Sigmoid colon (tissue), 7 donors: ENCODE measurements at places on chromosomes 4 and X. TPM values are rescaled to one million over a fixed set of nuclear protein-coding genes. Genes with fewer than 3 reads are reported as not detected.
A peak's percentile ranks its signal among the peaks of the same experiment; 100 is the strongest.

DNA sequence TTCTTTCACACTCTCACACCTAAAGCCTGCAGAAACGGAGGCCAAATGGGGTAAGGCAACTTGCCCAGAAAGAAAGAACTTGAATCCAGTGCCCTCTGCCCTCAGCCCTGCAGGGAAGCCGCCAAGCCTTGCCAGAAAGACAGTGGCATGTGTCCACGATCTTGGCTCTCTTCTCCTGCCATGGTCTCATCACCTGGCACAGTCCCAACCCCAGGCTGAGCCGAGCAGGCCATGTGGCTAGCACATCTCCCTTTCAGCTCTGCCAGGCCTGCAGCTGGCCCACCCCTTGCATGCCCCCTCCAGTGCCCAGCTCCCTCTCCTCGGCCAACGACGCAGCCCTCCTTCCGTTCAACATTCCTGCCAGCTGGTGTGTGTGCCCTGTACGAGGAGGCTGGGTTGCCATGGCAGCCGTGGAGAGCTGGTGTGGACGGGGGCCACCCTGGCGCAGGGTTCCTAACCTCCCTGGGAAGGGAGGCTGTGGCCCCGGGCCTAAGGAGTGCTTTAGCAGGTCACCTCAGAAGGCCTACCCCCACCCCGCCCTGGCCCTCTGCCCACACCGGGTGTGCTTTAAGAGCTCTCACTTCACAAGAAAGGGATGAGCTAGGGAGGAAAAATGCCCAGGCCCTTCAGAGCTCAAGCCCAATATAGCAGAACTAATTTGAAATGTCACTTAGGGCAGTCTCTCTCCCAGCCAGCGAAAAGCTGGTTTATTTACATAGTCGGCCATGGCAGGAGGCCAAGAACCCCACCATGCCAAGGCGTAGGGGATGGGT lies 73.0 kb upstream of the PJA1 start:
- peak; percentile 80 for DNase-seq

MID1 gene
- total RNA-seq: 62.0 TPM

ARMCX2 gene
- 34.6 TPM for total RNA-seq

DNA sequence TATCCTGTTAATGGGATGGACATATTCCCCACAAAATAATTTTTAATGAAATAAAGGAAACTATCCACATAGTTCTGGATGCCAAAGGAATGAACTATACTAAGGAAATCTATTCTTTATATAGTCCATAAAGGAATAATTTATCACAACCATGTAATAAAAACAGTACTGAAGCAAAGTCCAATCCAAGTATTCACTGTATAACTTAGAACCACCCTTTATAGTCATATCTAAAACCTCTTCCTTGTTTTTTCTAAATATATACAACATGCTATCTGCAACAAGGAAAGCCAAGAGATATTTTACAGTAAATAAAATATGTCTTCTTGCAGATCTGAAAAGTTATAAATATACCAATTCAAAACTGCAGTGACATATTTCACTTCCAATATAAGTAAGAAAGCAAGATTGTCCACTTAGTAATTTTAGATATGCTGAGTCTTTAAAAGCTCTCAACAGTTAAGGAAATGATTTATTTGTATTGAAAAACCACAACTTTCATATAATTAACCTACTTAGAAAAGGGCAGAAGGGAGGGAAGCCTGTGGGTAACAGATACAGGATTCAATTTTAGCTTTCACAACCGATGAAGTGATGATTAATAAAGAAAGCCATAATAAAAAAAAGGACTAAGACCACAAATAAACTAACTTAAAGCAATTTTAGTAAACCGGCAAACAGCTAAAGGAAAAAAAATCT lies 8.0 kb downstream of the NR3C2 start:
- no peak for DNase-seq

DNA sequence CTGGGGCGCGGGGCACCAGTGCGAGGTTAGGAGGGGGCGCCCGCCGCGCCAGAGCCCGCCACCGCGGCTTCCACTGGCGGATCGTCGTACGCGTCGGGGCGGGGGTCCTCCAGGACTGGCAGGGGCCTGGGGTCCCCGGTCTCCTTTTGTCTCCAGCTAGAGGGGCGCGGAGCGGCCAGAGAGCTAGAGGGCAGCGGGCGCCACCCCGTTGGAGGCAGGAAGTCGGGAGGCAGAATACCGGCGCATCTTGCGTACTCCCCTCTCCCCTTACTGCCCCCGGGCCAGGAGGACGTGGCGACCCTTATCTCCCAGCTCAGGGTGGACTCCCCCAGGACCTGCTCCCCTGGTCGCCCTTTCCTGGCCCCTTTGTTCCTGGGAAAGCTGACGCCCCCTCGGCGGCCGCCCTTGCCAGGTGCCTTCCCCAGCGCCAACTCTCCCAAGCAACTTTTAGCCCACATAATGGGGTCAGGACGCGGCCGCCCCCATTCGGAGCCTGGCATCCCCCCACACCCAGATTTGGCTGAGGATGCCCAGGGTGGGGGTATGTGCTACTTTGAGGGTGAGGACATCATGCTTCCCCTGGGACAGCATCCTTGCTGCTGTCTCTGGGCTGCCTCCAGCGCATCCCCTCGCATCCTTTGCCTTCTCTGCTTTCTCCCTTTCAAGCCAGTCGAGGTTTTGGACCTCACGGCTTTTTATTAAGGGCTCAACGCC lies 933 bp downstream of the CNKSR2 start:
- DNase-seq: no peak

- DNase-seq: peak; percentile 94
These were observed 430 bp downstream of the HDAC6 start for GRCh38 chrX:48802089-48802904.

MAGEC2 gene
- total RNA-seq: not detected

APLN gene
- 0.36 TPM for total RNA-seq

SERPINA7 gene
- total RNA-seq: not detected

CFAP299 gene
- not detected for total RNA-seq

CORIN gene
- 2.5 TPM for total RNA-seq

- no peak for DNase-seq
These were observed 679.1 kb upstream of the CPEB2 start for GRCh38 chr4:14323191-14323590.

- peak; percentile 64 for DNase-seq
These were observed 759 bp downstream of the ZC4H2 start for GRCh38 chrX:64975491-64975890.

CTAG1B gene
- total RNA-seq: not detected

ARAP2 gene
- total RNA-seq: 21.9 TPM

MAGEE1 gene
- total RNA-seq: 2.5 TPM

ITGB1BP2 gene
- total RNA-seq: 9.9 TPM

F8A2 gene
- total RNA-seq: not detected

CENPI gene
- total RNA-seq: 2.9 TPM

DNA sequence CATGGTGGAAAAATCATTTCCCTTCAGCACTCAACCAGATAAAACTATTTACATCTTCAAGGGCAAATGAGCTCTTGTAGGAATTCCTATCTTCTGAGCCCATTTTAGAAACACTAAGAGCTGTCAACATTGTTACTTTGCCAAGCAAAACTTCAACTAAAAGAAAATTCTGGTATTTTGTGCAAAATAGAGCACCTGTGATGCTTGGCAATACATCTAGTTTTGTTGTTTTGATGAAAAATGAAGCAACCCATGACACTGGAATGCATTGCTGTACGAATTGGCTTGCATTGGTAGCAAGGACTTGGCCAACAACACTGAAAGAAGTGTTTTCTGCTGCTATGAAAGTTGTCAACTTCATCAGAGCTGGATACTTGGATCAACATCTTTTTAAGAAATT lies 194.4 kb downstream of the COX18 start:
- DNase-seq: no peak

DNA sequence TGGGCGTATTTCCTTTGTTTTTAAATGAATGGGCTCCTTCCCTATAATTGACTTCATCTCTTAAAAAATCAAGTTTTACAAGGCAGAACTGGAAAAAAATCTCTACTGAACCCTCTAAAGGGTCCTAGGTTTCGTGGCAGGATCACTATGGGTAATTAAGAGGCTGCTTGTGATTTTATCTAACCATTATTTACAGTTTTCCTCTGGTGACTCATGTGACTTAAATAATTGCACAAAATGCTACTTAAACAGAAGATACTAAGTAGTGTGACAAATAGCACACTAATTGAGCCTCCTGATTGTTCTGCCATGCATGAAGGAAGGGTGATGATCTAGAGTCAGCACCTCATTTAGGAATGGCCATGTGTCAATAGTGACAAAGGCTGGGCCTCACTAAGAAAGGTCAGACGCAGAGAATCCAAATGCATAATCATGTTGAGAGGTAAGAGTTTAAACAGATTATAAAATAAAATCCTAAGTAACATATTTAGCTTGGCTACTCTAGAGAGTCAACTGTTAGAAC lies 35.5 kb downstream of the OFD1 start:
- no peak for DNase-seq

DNA sequence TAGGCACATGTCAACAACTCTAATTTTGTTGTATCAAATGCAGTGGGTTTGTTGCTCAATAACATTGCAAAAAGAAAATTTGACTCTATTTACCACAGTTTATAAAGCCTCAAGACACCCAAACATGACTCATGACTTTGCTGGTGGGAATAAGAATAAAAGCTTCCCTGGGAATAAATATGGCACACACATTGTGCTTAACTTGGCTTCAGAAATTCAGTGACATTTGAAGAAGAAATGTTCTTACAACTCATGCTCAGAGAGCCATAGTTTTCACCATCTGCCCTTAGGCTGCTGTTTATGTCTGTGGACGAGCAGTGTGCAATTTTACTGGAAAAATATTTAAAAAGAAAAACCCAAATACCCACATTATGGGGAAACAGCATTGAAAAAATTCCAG lies 60.9 kb downstream of the SPATA18 start:
- no peak for DNase-seq

DNA sequence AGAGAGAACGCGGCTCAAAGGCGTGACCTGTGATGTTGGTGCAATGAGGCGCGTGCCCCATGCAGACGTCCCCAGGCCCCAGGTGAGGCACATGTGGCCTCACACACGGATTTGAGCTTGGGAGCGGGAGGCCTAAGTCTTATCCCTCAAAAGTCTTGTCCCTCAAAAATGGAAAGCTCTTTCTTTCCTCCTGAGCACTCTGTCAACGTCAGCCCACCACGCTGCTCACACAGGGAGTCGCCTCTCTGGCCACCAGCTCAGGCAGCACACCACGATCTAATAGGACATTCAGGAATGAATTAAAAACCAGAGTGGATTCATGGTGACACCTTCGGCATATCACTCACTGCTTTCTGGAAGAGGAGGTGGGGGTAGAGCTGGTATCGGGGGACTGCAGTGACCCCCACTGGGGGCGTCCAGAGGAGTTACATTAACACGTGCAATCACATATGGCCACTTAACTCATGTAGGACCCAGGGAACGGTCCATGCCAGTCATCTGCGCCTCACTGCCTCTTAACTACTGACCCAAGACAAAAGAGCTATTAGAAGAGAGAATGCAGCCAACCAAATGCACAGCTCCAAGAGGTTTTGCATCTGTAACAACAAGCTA lies 21.9 kb upstream of the CYP4V2 start:
- no peak for DNase-seq

DNA sequence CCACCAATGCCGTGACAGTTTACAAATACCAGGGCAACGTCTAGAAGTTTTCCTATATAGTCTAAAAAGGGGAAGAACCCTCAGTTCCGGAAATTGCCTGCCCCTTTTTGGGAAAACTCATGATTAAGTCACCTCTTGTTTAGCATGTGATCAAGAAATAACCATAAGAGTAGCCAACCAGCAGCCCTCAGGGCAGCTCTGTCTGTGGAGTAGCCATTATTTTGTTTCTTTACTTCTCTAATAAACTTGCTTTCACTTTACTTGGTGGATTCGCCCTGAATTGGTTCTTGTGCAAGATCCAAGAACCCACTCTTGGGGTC lies 20.0 kb upstream of the HOPX start:
- no peak for DNase-seq

DNA sequence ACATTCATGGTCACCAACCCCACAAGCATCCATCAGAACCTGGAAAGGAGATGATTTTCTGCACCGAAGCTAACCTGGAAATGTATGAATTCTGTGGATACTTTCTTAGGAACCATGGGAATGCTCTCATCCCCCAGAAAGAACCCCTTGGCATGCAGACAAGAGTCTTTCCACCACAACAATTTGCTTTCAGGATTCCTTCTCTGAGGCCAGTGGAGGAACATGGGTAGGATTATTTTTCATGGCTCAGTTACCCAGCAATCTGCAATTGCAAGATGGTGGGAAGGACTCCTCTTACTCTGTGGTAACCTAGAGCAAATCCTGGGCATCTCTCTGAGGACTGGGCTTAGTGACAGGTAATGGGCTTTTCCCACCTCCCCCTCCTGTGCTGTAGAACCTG lies 131.9 kb upstream of the MSX1 start:
- no peak for DNase-seq

DNA sequence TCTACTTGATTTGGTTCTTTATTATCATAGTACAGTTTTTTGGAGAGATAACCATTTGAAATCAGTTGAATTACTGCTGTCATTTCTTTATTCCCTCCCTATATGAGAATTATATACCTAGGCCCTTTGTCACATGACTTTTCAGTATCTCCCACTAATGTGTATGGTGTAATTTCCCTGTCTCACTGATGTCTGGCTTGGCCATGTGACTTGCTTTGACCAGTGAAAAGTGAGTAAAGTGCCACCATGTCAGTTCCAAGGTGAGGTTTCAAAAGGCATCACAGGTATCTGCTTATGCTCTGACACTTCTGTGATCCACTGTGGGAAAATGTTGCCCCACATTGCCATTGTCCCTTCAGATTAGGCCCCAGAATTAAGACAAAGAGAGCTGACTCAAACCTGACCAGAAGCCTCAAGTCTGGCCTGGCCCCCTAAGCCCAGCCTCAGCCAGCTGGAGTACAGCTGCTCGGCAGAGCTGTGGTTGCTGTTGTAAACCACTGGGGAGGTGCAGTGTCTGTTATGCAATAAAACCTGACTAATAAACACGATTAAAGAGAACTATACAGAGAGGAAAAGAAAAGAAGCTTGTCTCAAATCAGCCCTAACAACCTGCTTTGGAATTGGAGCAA lies 27.5 kb downstream of the SETD7 start:
- peak; percentile 89 for DNase-seq

- no peak for DNase-seq
These were observed 32.5 kb upstream of the AP1AR start for GRCh38 chr4:112199041-112199440.

DNA sequence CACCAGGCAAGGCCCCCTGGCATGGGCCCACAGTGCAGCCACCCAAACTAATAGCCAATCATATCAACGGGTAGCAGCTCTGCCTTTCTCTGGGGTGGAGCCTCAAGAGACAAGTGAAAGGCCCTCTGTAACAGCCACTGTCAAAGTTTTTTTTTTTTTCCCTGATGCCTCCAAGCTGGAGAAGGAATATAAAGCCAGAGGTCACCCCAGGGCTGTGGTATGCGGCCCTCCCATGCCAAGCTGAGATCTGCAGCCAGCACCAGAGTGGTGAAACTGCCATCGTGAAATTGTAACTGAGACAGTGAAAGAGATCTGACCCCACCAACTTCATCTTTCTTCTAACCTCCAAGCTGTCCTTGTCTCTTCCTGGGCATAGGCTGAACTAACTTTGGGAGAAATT lies 407.0 kb downstream of the KLHL4 start:
- DNase-seq: no peak

- no peak for DNase-seq
These were observed 892.4 kb upstream of the TENM3 start for GRCh38 chr4:181350615-181351415.

- no peak for DNase-seq
These were observed 273.3 kb downstream of the SH2D1A start for GRCh38 chrX:124619710-124620109.
